ENCODE measurements at places on chromosomes 6 and 20.

DNA sequence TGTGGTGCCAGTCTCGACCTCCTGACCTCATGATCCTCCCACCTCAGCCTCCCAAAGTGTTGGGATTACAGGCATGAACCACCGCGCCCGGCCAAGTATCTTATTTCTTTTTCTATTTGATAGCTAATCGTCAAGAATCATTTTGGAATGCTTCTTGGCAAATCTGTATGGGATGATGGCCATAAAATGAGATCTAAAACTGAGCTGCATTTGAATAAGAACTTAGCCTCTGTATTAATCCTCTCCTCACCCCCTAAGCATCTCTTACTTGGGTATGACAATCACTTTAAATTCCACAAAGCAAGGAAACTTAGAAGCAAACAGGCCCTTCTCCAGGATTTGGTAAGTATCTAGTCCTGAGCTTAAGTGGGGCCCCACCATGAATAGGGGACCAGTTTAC, 108.9 kb upstream of the BTBD3 start:
- DNase-seq: no peak

DNA sequence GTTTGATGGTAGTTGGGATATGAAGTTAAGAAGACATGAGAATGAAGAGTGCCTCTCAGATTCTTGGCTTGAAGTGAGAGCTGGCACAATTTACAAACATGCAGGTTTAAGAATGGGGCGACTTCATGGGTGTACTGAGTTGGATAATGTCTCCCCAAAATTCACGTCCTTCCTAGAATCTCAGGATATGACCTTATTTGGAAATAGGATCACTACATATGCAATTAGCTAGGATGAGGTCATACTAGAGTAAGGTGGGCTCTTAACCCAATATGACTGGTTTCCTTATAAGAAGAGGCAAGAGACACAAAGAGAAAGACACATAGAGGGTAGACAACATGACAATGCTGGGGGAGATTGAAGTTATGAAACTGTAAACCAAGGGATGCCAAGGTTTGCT, 5.2 kb downstream of the PKIB start:
- DNase-seq: no peak

DNA sequence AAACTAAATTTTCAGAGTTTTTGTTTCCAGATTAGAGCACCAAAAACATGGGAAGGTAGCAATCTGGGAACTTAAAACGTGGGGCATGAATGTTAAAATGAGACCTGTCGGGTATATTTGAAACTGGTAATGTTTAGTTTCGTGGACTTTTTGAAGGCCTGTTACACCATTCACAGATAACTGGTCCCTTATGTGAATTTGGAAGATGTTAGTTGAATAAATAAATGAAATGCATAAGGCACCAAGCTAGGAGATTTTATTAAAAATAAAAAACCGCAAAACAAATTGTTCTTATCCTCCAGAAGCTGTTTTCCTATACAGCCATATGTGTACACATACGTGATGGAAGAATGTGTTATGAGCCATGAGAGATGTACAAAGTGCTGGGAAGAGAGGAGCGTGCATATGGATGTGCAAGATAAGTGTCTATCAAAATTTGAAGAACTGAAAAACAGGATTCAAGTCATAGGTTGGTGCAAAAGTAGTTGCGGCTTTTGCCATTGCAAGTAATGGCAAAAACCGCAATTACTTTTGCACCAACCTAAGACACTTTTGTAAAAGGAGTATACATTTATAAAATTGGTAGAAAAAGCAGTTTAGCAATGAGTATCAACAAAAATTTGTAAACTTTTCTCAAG, 700 bp upstream of the MCUR1 start:
- peak; percentile 60 for DNase-seq

GRCh38 chr20:22825546-22825945, 209.6 kb upstream of the SSTR4 start:
- no peak for DNase-seq

- DNase-seq: no peak
Measured at GRCh38 chr6:119647309-119647708, 297.7 kb upstream of the MAN1A1 start.

DNA sequence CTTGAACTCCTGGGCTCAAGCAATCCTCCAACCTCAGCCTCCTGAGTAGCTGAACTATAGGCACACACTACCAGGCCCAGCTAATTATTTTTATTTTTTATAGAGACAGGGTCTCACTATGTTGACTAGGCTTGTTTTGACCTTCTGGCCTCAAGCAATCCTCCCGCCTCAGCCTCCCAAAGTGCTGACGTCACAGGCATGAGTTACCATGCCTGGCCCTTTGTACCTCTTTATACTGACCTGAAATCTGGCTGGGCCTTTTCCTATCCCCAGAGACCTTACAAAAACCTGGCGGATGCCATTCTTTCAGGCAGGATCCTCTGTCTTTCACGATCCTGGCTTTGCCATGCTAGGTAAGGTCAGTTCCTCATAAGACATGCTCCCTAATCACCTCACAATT, 11.5 kb downstream of the WFDC3 start:
- DNase-seq: no peak

DNA sequence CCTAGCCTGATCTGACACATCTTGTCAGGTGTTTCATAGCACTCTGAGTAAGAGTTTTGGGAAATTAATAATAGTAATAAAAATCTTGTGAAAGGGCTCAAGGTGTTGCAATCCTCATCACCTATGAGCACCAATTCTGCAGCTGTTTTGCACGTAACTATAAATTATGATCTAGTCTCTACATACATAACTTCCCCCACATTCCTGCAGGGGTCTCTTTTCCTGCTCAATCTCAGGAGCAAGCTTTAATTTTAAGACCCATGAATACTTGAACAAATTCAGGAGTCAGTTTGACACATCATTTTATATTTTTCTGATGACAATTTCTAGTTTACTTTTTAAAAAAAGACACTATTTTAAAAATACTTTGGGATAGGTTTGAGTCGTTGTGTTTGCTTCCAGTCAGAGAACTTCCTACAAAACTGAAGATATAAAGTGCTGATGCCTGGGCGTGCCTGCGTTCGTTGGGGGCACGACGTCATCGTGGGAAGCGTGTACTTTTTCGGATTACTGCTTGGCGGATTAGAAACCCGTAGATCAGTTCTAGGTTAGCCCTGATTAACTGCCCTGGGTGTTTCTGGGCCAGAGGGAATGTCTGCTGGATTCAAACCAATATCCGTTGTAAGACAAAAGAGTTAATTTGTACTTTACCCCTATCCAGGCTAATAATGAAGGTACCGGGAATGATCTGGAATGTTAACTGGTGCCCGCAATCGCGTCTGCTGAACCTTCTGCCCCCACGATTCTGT, 1.0 kb upstream of the E2F3 start:
- peak; percentile 69 for DNase-seq

DNA sequence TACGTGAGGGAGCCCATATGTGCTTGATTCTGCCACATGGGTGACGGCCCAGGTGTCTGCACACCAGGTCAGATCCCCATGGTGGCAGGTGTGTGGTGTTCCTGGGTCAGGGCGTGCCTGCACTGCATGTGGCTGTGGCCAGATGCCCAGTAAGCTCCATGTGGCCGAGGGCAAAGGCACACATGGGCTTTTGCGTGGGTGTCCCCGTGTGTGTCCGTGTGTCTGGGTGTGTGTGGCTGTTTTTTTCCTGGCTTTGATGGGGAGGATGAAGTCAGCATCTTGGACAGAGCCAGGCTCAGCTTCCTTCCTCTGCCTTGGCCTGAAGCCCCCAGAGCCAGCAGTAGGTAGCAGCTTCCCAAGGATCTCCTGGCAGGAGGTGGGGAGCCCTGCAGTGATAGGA, 1.5 kb upstream of the TNXB start:
- DNase-seq: peak; percentile 39

- no peak for DNase-seq
Measured at GRCh38 chr20:48621376-48622078, 206.3 kb downstream of the PREX1 start.

DNA sequence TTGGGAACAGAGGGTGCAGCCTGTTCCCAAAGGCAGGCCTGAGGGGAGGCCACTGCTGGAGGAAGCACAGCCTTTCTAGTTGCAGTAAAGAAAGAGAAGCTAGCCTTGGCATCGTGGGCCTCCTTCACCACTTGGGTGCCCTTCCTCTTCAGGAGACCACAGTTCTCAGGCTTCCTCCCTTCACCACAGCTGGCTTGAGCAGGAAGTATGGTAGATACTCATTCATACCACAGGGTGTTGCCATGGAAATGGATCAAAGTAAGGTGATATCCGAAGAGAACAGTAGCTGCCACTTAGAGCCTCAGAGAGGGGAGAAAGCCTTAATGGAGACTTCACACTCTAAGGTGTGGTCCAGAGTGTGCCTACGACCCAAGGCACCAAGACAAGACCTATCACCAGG, 120.4 kb upstream of the RIPOR2 start:
- peak; percentile 24 for DNase-seq

DNA sequence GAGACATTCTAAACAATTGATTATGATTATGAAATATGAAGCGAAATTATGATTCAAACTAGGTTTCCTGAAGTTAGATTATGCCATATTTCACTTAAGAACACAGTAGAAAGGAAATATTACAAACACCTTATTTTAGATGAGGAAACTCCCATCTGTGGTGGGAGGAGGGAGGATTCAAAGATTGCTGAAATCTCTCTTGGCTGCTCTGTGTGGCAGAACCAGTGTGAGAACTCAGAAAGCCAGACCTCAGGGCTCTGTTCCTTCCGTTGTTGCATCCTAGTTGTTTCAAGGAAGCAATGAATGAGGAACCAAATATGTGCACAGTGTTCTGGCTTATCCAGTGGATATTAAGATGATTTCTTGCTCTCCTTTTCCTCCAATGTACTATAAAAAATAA, 2.1 kb downstream of the TAAR5 start:
- DNase-seq: no peak

- peak; percentile 36 for DNase-seq
Measured at GRCh38 chr6:20198775-20199174, 13.5 kb downstream of the MBOAT1 start.

GRCh38 chr6:49097116-49097515, 365.9 kb downstream of the MMUT start:
- no peak for DNase-seq

GRCh38 chr20:59750209-59750840, 146.0 kb downstream of the PHACTR3 start:
- no peak for DNase-seq

DNA sequence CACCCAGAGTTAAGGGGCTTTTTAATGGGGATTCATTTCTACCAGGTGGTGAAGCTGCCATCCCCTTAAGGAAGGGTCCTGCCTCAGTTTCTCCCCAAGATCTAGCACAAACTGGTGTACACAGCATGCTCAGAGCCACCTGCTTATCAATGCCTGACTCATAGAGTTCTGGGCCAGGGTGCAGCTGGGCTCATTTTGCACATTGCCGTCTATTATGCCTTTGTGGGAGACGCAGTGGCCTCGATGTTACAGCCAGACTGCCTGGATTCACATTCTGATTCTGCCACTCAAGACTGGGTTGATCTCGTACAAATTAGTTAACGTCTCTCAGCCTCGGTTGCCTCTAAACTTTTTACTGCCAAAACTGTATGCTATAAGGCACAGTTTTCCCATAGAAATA, 365.7 kb downstream of the ZFAND3 start:
- DNase-seq: no peak

DNA sequence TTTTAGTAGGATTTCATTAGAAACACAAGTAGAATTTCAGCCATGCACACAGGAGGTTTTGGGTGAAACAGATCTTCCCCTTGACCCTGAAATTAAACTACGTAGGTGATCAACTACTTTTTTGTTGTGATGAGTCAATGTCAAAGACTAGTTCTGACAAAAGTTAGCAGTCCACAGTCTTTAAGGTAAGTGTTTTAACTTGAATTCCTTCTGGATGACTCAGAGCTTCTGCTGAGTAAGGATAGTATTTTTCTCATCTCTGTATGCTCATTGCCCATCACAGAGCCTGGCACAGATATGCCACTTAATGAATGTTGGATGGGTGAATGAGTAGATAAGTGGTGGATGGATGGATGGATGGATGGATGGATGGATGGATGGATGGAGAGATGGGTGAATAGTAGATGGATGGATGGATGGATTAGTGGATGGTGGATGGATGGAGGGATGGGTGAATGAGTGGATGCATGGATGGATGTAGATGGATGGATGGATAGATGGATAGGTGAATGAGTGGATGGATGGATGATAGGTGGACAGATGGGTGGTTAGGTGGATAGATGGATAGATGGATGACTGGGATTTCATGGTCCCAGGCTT, 165.3 kb downstream of the ZMYND8 start:
- DNase-seq: no peak

DNA sequence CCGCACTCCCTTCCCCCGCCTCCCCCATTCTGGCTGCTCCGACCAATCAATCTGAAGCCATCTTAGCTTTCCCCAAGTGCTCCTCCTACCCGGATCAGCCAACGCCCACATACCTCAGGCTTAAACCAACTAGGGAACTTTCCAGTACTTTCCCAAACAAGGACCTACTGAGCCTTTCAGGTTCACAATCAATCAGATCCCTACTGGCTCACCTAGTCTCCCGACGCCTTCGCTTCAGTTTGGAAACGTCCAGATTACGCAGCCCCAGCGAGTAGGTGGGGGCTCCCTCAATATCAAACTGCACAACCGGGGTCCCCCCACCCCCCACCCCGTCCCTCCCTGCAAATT, 432 bp downstream of the HSPA1L start:
- peak; percentile 97 for DNase-seq

GRCh38 chr20:40286975-40287531, 402.0 kb downstream of the MAFB start:
- no peak for DNase-seq

GRCh38 chr20:8162610-8163009, 30.5 kb downstream of the PLCB1 start:
- DNase-seq: no peak

- no peak for DNase-seq
Measured at GRCh38 chr20:4306206-4306605, 290.8 kb upstream of the RNF24 start.

DNA sequence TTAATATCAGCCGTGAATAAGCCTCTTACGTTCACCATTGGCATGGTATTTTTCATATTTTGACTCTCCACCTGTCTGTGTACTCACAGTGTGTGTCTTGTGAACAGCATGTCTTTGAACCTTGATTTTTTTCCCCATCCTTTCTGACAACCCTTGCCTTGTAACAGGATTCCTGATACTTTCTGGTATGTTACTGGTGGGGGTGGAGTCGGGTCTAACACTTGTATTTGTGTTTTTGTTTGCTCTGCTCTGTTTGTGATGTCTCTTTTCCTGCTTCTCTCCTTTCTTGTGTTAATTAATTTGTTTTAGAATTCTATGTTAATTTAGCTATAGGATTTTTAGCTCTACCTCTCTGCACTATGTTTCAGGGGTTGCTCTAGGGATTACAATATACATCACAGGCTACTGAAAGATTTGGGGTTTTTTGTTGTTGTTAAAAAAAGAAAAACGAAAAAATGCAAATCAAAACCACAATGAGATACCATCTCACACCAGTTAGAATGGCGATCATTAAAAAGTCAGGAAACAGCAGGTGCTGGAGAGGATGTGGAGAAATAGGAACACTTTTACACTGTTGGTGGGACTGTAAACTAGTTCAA, 245.1 kb downstream of the CDH4 start:
- DNase-seq: no peak
